ENCODE measurements at places on chromosomes 16 and 17.

DNA sequence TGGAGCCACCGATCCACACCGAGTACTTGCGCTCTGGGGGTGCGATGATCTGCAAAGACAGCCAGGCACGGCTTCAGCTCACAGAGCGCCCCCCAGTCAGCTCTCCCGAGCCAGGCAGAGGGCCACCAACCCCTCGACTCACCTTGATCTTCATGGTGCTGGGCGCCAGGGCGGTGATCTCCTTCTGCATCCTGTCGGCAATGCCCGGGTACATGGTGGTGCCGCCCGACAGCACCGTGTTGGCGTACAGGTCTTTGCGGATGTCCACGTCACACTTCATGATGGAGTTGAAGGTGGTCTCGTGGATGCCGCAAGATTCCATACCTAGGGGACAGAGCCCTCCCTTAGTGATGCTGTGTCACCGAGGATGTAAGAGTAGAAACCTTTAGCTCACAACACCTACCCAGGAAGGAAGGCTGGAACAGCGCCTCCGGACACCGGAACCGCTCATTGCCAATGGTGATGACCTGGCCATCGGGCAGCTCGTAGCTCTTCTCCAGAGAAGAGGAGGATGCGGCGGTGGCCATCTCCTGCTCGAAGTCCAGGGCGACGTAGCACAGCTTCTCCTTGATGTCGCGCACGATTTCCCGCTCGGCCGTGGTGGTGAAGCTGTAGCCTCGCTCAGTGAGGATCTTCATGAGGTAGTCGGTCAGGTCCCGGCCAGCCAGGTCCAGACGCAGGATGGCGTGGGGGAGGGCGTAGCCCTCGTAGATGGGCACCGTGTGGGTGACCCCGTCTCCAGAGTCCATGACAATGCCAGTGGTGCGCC, 1.6 kb downstream of the ACTG1 start:
- DNase-seq, result no peak

DNA sequence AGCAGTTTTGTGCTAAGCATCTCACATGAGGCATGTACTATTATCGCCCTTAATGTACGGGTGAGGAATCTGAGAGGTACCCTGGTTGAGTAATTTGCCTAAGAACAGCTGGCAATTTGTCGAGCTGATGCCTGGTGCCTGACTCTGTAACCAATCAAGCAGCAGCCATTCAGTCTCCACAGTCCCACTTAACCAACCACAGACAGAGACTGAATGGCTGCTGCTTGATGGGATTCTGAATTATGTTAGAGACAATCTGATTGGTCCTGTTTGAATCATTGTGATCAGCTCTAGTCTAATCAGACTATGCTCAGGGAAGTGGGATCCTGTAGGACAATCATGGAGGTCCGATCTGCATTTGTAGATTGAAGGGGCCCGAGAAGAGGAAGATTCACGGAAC, 447.0 kb downstream of the SHISA9 start:
- DNase-seq, result no peak

DNA sequence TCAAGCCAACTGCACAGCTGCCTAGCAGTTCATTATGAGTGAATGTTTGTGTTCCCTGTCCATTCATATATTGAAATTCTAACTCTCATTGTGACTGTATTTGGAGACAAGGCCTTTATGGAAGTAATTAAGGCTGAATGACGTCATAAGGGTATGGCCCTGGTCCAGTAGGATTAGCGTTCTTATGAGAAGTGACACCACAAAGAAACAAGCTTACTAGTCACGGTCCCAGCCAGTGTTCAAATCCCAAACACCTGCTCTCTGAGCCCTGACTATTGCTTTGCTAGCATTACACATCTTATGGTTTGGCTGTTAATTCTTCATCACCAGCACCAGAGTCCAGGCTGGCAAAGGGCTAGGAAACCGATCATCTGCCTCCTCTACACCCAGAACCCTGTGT, 2.2 kb downstream of the ZNF668 start:
- DNase-seq, result no peak

- no peak for DNase-seq
Observed at GRCh38 chr16:15052747-15053476, 3.0 kb downstream of the NTAN1 start.

DNA sequence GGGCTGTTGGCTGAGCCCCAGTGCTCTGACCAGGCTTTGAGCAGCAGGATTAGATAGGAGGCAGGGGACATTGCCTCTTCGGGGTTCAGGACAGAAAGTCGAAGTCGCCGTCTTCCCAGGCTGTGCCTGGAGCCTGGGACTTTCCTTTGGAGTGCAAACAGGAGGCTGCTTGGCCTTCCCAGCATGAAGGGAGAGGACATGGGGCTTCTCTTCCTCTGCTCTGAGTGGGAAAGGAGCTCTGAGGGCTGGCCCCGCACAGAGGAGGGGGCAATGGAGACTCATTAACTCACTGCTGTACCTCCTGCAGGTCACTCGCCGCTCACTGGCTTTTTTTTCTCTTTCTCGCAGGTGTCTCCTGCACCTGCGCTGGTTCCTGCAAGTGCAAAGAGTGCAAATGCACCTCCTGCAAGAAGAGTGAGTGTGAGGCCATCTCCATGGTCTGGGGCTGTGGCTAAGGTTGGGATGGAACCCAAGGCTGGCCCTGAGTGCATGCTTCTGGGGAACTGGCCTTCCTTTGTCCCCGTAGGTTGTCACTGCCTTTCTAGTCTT, 642 bp downstream of the MT1F start:
- no peak for DNase-seq

GRCh38 chr17:47720754-47721533, 12.1 kb upstream of the TBX21 start:
- no peak for DNase-seq

GRCh38 chr17:18356624-18357023, 6.7 kb downstream of the SHMT1 start:
- no peak for DNase-seq

DNA sequence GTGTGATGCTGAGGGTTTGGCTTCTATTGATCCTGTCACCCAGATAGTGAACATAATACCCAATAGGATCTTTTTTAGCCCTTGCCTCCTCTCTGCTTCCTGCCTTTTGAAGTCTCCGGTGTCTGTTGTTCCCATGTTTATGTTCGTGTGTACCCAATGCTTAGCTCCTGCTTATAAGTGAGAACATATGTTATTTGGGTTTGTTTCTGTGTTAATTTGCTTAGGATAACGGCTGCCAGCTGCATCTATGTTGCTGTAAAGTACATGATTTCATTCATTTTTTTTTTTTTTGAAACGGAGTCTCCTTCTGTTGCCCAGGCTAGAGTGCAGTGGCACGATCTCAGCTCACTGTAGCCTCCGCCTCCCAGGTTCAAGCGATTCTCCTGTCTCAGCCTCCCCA, 23.0 kb downstream of the DUS2 start:
- no peak for DNase-seq

DNA sequence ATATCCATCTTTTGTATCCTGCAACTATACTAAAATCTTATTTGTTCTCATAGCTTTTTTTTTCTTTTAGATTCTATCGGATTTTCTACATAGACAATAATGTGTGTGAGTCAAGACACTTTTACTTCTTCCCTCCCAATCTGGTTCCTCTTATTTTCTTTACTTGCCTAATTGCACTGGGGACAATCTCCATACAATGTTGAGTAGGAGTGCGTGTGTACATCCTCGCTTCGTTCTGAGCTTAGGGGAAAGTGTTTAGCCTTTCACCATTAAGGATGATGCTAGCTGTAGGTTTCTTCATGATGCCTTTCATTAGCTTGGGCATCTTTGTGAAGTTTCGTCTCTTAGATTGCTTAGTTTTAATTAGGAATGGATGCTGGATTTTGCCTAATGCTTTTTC, 2.9 kb downstream of the SPATA32 start:
- DNase-seq, result no peak

GRCh38 chr16:58049232-58050185, 24.0 kb downstream of the MMP15 start:
- DNase-seq, result no peak

DNA sequence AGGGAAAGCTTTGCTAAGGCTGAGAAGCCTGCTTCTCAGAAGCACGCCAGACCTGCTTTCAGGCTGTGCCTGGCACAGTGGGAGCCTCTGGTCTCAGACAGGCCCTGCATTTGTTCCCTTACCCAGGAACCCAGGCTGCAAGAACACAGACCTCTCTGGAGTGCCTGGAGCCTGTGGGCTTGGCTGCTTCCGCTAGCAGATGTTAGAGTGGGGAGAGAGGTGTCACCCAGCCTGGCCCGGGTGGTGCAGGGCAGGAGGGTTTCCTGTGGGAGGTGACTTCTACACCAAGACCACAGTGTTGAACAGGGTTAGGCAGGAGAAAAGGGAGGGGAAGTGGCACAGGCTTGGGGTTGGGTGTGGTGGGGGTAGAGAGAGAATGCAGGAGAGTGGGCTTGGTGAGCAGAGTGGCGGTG, 35.8 kb upstream of the ADGRG1 start:
- no peak for DNase-seq

DNA sequence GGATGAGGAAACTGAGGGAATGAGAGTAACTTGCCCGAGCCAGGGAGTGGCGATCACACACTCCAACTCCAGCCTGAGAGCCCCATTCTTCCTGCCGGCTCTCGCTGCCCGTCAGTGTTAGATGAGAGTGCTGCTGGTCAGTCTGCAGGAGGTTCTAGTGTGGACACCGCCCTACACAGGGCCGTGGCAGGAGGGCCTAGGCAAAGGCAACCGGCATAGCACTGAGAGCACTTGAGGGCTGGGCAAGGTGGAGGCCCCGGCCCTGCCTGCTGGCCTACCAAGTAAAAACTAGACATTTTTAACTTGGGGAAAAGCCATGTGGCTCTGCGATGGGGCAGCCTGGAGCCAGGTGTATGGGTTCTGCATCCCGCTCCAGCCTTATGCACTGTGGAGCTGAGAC, 354.8 kb downstream of the SEC14L1 start:
- DNase-seq, result peak; percentile 15
